ENCODE measurements at places on chromosomes 3 and 15. TPM values are rescaled to one million over a fixed set of nuclear protein-coding genes. Genes with fewer than 3 reads are reported as not detected.

The KNG1 gene
- 0.17 TPM for total RNA-seq

The KLF15 gene
- total RNA-seq: 7.9 TPM

The GUCA1C gene
- not detected for total RNA-seq

The SLC38A3 gene
- total RNA-seq: 51.0 TPM

The COL7A1 gene
- 28.6 TPM for total RNA-seq

The ANKUB1 gene
- total RNA-seq: 1.8 TPM

The GHSR gene
- total RNA-seq: 0.40 TPM

The ZBTB47 gene
- 23.8 TPM for total RNA-seq

The ARPP21 gene
- 27.8 TPM for total RNA-seq

The ISLR2 gene
- 5.2 TPM for total RNA-seq

The GOLGA6L4 gene
- total RNA-seq: 2.4 TPM

The SHQ1 gene
- total RNA-seq: 19.0 TPM

The CKMT1B gene
- total RNA-seq: 17.7 TPM

The ZNF774 gene
- 6.6 TPM for total RNA-seq

The CLDN18 gene
- total RNA-seq: not detected

The CCDC9B gene
- 1.8 TPM for total RNA-seq

The TMC3 gene
- total RNA-seq: 0.69 TPM

The SLC22A13 gene
- total RNA-seq: 0.50 TPM

The MNS1 gene
- total RNA-seq: 4.5 TPM

The LRRIQ4 gene
- 0.28 TPM for total RNA-seq

The THRB gene
- total RNA-seq: 7.5 TPM

The MEIS2 gene
- 63.8 TPM for total RNA-seq
